ENCODE measurements at places on chromosomes 5 and 9.

GRCh38 chr9:27436234-27436633, 87.9 kb upstream of the IFNK start:
- no peak for DNase-seq

DNA sequence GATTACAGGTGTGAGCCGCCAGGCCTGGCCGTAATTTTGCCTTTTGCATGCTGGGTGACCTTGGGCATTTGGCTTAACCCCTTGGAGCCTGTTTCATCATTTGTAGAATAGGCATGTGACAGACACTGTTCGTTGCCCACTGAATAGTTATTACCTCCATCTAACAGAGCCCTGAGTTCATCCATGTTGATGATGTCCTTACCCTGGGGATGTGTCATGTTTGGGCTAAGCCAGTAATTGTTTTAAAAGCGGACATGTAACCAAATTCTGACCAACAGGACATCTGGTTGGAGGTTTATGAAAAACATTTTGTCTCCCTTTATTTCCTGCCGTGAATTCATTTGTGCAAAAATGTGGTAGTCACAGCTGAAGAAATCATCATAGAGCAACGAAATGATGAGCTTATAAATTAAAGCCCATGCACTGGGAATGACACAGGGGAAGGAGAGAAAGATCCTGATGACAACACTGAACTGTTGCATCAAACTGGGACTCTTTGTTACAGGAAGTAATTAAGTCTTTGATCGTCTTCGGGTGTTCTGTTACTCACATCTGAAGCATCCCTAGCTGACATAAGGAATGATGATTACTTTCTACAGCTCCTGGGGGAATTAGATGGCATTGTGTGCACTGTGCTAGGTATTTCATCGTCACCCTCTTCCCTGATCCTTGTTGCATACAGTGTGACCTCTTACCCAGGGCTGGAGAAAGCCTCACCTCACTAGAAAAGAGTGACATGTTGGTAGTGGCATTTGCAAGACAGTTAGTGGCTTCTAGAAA, 117.8 kb downstream of the FGF18 start:
- no peak for DNase-seq

DNA sequence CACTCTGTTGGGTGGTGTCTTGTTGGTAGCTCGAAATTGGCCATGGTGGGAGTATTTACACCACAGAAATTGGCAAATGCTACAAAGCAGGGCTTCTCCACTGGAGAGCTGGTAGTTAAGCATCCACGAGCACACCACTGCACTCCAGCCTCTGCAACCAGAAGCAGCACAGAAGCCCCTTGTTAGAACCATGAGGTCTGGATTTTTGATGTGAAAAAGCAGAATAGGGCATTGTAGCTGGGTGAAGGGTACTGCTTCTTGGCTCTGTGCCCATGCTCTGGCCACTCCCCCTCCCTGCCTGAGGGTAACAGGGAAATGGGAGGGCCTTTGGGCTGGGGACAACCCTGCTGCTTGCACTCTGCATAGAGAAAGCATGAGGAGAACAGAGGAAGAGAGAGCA, 81.2 kb upstream of the UBTD2 start:
- DNase-seq: no peak

DNA sequence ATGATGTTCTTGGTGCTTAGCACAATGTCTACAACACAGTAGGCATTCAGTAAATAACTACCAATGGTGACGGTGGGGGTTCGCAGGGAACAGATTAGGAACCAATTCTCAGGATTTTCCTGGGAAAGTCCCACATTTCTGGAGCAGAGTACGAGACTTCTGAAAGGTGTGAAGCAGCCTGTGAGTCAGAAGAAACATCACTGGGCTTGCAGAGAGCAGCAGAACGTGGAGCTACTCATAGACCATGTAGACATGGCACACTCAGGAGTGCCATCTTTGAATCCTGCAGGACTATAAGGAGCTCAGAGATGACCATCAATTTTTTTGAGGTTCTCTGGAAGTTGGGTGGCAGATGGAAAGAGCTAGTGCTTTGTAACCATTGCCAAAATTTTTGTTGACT, 106.6 kb upstream of the ANKRD55 start:
- no peak for DNase-seq

DNA sequence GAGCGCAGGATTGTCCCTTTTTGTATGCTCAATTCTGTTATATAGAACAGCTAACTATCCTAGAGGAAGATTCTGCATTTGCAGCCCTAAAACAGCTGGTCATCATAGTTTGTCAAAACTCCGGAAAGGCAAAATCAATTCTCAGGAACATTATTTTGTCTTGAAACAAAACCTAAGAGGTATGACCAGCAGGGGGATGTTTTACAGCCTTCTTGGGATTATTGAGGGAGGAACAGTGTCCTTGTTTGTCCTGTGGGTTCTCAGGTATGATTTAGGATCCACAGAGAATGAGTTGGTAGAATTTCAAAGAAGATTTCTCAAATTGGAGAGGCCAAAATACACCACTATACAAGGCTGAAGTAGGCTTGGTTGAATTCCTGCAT, 136.4 kb downstream of the ZSWIM6 start:
- DNase-seq: no peak

GRCh38 chr5:125286271-125286670, 539.8 kb upstream of the ZNF608 start:
- no peak for DNase-seq

DNA sequence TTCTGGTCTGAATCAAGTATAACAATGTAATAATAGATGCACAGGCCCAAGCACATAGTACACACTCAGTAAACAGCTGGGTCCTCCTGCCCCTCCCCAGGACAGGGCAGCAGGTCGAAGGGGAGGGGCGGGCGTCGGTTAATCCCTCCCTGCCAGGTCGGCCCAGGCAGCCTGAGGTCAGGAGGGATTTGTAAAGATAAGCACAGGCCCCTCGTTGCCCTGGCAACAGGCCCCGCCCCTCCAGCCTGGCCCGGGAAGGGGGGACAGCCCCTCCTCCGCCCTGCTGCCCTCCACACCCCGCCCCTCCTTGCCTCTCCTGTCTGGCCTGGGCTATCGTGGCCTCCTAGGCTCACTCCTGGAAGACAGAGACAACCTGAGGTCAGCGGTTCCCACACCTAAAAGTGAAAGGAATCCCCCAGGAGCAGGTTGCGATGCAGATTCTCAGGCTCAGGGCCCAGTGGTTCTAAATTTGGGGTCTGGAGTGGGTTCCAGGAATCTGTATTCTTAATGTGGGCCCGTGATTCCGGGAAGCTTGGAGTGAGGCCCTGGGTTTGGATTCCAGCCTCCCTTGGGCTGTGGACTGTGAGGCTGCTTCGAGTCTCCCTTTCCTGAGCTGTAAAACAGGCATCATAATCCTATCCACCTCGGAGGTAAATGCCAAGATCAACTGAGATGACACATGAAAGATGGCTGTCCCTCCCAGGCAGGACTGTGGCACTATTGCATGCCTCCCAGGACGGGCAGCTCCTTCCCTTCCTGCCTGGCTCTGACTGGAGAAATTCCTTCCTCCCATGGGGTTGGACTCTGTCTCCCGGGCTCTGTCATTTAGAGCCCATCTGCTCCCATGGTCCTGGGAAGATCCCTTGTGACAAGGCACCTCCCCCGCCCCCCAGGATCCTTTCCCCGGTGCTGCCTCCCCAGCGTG, 4.4 kb downstream of the CRB2 start:
- no peak for DNase-seq

- no peak for DNase-seq
Observed at GRCh38 chr5:14296533-14297331, 153.6 kb downstream of the TRIO start.

DNA sequence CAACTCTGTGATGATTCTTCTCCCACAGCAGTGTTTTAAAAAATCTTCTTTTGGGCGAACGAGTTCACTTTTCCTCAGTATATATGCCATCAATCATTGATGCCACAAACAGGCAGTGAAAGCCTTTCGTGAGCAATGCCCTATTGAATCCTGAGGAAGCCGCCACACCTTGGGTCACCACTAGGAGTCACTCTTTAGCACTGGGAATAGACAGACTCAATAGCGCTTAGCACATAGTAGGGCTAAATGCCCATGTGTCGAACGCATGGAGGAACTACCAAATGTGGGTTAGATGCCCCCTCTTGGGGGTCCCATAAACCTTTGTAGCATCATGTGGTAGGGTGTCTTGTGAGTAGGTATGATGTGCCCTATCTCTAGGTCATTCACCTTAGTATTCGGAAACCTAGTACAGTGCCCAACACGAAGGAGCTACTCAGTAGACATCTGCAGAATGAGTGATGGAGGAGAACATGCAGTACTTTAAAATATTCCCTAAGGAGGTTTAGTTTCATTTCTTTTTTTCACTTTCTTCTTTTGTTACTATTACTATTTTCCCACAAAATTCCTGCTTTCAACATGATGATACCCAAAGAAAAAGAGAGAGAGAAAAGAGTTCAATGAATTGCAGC, 603.7 kb downstream of the BNC2 start:
- no peak for DNase-seq

GRCh38 chr5:141668601-141669265, 13.3 kb downstream of the ARAP3 start:
- DNase-seq: no peak

GRCh38 chr5:97846643-97847042, 663.6 kb upstream of the RIOK2 start:
- no peak for DNase-seq

- no peak for DNase-seq
Observed at GRCh38 chr5:153896701-153897100, 142.0 kb downstream of the FAM114A2 start.

- DNase-seq: no peak
Observed at GRCh38 chr5:135735831-135736230, 98.6 kb upstream of the SLC25A48 start.

DNA sequence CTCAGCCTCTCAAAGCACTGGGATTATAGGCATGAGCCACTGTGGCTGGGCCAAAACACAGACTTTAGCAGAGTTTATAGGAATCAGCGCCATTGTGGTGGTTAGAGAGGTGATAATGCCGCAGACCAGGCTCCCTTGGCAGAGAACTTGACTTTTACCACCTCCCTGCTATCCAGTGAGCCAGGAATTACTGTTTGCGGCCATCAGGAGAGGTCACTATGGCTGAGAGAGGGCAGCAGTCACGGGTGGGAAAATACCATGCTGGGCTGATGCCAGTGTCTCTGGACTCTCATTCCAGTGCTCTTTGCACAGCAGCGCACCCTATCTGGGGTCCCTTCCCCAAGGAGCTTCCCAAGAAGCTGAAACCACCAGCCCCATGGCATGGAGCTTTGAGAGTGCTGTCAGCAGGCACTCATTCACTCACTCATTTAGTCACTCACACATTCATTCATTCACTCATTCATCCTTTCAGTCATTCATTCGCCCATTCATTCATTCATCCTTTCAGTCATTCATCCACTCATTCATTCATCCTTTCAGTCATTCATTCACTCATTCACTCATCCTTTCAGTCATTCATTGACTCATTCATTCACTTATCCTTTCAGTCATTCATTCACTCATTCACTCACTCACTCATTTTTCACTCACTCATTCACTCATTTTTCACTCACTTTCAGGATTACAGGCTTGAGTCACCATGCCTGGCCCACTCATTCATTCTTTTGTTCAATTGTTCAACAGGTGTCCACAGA, 27.3 kb upstream of the RNU6ATAC start:
- DNase-seq: no peak

DNA sequence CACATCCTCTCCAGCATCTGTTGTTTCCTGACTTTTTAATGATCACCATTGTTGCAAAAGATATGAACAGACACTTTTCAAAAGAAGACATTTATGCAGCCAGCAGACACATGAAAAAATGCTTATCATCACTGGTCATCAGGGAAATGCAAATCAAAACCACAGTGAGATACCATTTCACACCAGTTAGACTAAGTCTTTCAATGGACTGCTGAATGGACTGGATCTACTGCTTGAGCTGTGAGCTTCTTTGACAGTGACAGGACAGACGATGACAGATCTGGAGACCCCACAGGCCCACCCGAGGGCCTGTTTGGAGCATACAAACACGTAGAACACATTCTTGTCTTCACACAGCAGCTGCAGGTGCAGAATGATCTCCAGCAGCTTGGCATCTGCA, 266.1 kb upstream of the RIOK2 start:
- DNase-seq: no peak

DNA sequence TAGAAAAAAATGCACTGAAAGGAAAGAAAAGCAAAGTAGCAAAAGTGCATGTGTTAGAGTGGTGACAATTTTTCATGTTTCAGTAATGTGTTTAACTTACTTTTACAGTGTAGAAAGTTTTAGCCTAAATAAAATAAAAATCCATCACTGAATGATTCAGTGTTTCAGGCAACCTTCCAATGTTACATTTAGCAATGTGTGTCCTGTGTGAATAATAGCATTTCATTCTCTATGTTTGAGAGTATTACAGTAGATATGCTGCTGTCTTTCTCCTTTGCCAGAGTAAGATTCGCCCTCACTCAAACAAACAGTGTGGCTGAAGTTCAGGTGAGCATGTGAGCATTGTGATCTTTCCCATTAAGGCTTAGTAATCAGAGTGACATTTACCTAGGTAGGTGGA, 171.1 kb downstream of the TARS1 start:
- no peak for DNase-seq

- no peak for DNase-seq
Observed at GRCh38 chr5:172635038-172635437, 6.0 kb upstream of the NEURL1B start.

GRCh38 chr5:153223376-153223775, 267.1 kb upstream of the GRIA1 start:
- no peak for DNase-seq

GRCh38 chr5:422323-423232, 20.4 kb upstream of the EXOC3 start:
- DNase-seq: no peak

DNA sequence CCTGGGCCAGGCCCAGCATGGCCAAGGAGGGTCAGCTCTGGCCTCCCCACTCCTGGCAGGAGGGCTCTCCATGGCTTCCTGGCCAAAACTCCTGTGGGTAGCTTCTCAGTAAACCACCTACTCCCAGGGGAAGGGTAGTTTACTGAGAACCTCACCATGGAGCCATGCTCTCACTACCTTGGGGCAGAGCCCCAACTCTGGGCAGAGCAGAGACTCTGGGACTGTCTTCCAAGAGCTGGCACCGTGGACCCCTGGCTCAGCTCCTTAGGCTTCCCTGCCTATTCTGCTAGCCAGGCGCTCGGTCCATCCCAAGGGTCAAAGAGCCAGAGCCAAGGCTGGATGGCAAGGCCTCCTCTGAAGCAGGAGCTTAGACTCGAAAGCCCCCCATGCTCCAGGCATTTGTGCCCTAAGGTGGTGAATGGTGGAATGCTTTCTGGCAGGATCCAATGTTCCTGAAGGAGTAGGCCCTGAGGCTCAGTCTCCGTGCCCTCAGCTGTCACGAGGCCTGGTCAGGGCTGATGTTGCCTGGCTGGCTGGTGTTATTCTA, 19.6 kb downstream of the TCF7 start:
- DNase-seq: no peak

DNA sequence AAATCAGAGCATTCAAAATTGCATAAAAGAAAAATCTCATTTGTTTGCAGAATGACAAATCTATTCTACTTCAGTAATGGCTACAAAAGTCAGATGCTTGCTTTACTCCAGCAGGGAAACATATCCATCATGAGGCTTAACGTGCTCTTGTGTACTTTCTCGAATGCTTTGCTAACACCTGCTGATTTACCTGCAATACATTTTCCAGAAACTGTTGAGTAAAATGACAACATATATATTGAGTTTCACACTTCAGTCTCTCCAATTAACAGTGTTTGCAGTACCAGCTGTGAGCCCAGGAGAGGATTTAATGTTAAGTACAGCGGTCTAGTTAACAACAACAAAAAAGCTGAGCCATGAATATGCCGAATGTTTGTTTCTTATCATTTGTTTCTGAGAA, 391.5 kb upstream of the SMC2 start:
- no peak for DNase-seq
